ENCODE measurements at places on chromosomes 12 and 14. TPM values are rescaled to one million over a fixed set of nuclear protein-coding genes. Genes with fewer than 3 reads are reported as not detected.

Gene CPNE6
- not detected for total RNA-seq

Gene CD4
- total RNA-seq: 14.1 TPM

Gene TRIP11
- 35.5 TPM for total RNA-seq

- DNase-seq: no peak
Measured at GRCh38 chr12:80837342-80837978, 100.3 kb downstream of the LIN7A start.

DNA sequence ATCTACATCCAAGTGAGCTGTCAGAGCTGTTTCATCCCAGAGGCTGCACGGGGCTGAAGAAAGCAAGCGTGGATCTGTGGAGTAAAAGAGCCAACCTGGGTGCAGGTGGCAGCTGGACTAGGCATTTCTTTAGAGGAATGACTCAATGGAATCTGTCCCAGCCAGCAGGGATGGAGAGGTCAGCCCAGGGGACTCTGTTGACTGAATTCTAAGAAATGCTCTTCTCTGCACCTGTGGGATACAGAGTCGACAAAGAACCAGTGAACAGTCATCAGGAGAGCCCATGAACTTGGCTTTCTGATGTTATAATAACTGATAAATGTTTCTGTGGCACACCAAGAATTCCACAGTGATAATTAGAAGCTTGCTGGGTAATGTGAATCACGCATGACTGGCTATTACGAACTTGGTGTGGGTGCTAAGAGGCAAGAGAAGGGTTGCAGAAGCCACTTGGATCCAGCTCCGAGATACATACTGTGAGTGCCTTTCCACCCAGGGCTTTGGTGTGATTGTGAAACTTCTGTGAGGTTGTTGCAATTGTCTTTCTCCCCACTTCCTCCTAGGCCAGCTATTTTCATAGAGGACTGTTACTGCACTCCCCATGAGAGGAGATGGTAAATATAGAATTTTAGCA is 16.2 kb downstream of the PYGL start:
- DNase-seq: no peak

Data from activated CD8-positive, alpha-beta T cell treated with anti-CD3 and anti-CD28 coated beads for 36 hours (primary cell).